ENCODE measurements at places on chromosomes 6 and 20.

- no peak for DNase-seq
These were observed 68.1 kb downstream of the DLL1 start for GRCh38 chr6:170222498-170223471.

DNA sequence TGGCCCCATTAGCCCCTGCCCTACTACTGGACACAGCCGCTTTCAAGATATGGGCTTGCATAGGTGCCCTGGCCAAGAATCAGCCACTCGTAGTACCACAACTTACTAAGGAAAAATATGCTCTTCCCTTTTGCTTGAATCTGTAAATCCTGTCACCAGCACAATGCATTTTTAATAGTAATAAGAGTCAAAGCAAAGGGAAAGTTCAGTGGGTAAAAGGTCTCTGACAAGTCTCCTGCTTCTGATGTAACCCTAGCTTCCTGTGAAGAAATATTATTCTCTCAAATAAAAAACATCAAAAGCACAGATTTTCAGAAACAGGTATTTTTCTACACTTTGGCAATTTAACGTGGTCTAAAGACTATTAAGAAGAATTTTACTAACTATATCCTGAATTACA lies 373.8 kb downstream of the GJA1 start:
- DNase-seq = no peak

- no peak for DNase-seq
These were observed 109.8 kb upstream of the PTPRK start for GRCh38 chr6:128630213-128630612.

GRCh38 chr6:13413900-13414555 lies 73.4 kb downstream of the GFOD1 start:
- DNase-seq = no peak

- DNase-seq = no peak
These were observed 95.3 kb downstream of the FOXO3 start for GRCh38 chr6:108655806-108656651.

GRCh38 chr6:135230711-135231468 lies 49.8 kb downstream of the MYB start:
- DNase-seq = no peak

DNA sequence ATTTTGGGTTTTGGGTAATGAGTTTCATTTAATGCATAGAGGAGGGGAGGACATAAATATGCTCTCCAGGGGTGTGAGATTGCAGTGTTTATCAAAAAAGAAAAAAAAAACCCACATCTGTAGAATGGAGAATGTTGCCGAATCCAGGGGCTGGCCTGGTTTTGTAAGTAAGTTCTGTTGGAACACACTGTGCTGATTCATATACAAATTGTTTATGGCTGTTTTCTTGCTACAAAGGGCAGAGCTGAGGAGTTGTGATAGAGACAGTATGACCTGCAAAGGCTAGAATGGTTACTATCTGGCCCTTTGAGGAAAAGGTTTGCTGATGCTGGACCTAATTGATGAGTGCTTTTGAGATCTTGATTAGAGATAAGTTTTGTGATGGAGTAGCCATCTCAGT lies 30.4 kb downstream of the SCAF8 start:
- DNase-seq = no peak

DNA sequence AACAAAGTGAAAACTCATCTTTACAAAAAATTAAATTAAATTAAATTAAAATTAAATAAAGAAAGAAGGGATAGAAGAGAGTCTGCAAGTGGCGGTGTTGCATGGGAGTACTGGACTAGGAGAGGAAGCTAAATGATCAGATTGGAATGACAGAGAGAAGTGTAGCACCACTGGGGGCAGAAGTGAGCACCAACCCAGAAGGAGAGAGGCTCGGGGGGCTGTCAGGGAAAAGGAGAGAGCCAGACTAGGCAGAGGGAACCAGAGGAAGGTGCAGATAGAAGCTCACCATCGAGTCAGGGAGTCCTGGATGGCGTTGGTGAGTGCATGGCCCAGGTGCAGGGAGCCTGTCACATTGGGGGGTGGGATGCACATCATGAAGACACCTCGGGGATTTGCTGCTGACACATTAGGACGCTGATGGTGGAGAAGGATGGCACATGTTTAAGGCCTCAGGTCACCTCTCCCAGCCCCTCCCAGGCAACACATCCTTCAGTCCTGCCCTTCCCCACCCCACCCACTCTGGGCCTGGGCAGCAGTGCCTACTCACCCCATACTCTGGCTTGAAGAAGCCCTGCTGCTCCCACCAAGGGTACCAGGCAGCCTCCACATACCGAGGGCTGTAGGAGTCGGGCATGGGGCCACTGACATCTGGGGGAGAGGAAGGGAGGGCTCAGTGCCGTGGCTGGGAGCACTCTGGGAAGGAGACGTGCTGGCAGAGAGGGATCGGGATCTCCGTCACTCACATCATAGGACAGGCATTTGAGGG lies 4.0 kb downstream of the VARS1 start:
- DNase-seq = no peak

GRCh38 chr6:45036103-45036502 lies 292.0 kb upstream of the RUNX2 start:
- DNase-seq = no peak

- DNase-seq = no peak
These were observed 14.3 kb downstream of the ZNF451 start for GRCh38 chr6:57104336-57104735.

GRCh38 chr6:167988154-167988495 lies 9.3 kb upstream of the KIF25 start:
- DNase-seq = no peak

DNA sequence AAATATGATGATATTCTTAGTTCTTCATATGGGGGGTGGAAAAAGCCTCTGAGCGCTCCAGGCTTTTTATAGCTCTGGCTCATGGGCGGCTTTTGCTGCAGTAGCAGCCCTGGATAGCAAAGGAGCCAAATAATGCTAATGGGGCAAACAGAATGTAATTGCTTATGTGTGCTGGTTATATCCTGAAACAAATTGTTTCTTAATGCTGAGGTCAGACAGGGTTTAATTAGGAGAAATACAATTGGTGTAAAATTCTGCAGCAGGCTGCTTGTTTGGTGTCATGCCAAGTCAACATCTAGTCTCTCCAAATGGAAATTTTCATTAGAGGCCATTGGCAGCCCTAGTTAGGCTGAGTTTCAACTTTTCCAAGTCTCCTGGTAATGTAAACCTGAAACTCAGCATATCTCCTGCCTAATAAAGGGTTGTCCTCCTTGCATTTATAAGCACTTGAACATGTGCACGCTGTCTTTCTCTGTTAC lies 530.1 kb upstream of the NOX3 start:
- DNase-seq = no peak

Data from activated CD8-positive, alpha-beta memory T cell treated with anti-CD3 and anti-CD28 coated beads for 48 hours (primary cell).